Umbilical cord (tissue), 2 donors: ENCODE measurements at places on chromosomes 1 and 21.

- no peak for DNase-seq
These were observed 344.8 kb downstream of the SIPA1L2 start for GRCh38 chr1:232285138-232285537.

DNA sequence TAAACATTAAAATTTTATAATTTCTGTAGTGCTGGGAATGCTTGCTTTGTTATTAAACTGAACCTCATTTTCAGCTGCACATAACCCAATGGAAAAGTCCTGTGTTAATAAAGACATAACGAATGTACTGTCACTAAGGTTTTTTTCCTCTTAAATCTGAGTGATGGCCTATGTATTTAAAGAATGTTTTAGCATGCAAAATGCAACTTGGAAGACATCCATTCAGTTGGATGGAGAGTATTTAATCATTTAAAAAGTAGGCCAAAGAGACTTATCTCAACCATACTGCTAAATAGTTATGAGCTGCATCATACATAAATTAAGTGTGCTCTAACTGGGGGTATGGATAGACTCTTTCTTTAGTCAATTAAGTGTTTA, 48.5 kb downstream of the RWDD3 start:
- DNase-seq, result peak; percentile 52

DNA sequence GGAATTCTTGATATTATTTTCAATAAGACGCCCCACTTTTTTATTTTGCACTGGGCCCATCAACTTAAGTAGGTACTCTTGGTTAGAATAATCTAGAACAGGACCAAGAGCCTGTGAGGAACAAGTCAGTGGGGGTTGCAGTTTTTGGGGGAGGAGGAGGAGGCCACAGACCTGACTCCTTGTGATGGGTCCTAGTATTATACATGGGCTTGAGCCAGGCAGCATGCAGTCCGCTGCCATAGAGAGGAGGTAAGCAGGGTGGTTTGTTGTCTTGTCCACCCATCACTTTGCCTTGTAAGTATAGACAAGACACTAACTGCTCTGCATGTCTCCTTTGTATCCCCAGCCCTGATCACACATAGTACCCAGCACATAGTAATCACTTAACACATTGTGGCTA, 24.5 kb downstream of the ROR1 start:
- DNase-seq, result no peak

DNA sequence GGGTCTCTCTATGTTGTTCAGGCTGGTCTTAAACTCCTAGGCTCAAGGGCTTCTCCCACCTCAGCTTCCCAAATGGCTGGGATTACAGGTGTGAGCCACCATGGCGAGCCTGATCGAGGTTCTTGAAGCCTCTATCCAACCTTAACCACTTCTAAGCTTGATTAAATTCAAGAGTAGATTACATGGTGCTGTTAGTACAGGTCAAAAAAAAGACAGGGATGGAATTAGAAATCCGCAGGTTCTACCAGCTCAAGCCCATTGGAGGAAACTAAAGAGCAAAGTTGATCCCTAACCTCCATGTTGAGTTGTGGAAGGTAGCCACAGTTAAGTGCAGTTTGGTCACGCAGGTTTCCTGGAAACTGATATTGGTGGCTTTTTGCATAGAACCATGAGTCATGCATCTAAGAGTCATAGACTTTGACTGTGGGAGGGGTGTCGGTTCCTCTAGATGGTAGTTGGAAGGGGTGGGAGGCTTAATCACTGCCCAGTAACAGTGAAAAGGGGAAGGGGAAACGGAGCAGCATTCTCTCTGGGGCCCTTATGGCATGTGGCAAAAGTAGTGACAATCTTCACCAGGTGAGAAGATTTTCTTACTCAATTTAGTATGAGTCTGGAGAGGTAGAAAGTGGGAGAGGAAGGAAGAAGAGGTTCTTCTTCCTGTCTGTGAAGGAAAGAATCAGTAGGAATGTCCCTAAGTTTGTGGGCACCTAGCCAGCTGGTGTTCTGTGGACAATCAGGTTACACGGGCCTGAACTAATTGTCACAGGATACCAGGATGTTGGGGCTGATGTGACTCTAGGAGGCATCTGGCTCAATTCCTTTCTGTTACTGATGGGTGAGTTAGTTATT, 7.0 kb downstream of the CD53 start:
- no peak for DNase-seq

GRCh38 chr21:43021756-43022600, 47.6 kb downstream of the PKNOX1 start:
- DNase-seq, result no peak

DNA sequence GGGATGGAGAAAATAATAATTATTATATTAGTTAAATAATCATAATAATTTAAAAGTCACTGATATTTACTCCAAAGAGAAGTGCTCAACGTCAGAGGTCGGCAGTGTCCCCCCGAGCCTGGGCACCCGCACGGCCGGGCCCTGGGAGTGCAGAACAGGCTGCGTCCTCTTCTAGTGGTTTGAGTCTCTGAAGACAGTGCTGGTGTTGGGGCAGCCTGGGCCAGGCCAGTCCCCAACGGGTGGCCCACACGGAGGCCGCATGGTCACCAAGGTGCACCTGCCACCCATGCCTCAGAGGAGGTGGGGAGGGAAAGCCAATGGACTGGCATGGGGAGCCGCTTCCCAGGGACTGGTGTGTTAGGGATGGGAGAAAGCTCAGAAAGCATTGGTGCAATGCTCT, 27.3 kb downstream of the WNT9A start:
- DNase-seq, result no peak

GRCh38 chr21:37338671-37339551, 27.7 kb upstream of the DYRK1A start:
- peak; percentile 86 for DNase-seq

DNA sequence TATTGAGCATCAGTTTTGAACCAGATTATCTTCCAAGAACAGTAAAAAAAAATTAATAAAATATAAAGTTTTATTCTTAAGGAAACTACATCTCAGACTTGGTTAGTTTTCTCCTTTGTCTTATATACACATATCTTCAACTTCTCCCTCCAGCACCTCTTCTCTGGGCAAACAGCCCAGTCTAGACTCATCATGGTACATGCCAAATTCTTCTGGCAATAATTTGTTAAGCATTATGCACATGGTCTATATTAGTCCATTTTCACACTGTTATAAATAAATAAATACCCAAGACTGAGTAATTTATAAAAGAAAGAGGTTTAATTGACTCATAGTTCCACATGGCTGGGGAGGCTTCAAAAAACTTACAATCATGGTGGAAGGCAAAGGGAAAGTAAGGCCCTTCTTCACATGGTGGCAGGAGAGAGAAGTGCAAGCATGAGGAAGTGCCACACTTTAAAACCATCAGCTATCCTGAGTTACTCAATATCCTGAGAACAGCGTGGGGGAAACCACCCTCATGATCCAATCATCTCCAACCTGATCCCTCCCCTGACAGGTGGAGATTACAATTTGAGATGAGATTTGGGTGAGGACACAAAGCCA, 108.7 kb upstream of the RNPC3 start:
- DNase-seq, result no peak

GRCh38 chr1:100441146-100441545, 88.8 kb downstream of the CDC14A start:
- DNase-seq, result no peak

GRCh38 chr1:213698092-213698702, 289.6 kb upstream of the PROX1 start:
- DNase-seq, result no peak

GRCh38 chr1:167367705-167368104, 147.0 kb downstream of the POU2F1 start:
- DNase-seq, result no peak

- DNase-seq, result no peak
These were observed 79.9 kb downstream of the CD247 start for GRCh38 chr1:167438171-167439138.

GRCh38 chr1:230641346-230641745, 935 bp upstream of the COG2 start:
- no peak for DNase-seq

DNA sequence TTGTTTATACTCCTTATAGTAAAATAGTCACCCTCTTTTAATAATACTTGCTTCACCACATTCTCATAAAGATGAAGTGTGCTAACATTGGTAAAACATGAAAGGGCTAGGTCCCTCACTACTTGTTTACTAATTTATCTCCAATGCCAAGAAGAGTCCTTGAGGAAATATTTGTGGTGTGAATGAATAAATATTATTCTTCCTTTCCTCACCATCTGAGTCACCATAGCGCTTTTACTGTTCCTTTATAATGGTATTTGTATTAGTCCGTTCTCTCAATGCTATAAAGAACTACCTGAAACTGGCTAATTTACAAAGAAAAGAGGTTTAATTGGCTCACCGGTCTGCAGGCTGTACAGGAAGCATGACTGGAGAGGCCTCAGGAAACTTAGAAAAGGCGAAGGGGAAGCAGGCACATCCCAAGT, 222.8 kb upstream of the ZRANB2 start:
- no peak for DNase-seq

- peak; percentile 82 for DNase-seq
These were observed 3.2 kb downstream of the ATP8B2 start for GRCh38 chr1:154328318-154329151.

- no peak for DNase-seq
These were observed 2.1 kb upstream of the TDRD5 start for GRCh38 chr1:179589509-179589908.

DNA sequence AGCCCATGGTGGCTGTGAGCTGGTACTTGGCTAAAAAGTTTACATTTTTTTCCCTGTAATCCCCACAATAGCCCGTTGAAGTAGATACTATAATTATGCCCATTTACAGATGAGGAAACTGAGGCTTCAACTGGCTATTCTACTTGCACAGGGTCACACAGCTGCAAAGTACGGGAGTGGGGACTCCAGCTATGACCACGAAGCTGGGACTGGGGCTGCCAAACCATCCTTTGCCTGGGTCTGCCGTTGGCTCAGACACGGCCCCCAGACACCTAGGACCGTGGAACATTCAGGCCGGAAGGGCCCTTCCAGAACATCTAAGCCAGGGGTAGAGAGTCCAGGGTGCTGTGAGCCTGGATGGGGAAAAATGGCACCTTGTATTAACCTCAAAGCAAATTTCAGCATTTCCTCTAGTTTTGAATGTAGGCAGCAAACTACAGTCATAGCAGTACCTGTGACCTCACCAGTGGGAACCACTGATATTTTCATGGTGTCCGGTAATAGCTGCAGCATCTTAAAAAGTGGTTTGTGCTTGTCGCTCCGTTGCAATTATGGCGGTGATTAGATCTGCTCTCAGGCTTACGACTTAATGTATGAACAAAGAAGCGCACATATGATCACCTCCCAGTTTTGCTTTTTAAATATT, 4.3 kb downstream of the TP73 start:
- no peak for DNase-seq

DNA sequence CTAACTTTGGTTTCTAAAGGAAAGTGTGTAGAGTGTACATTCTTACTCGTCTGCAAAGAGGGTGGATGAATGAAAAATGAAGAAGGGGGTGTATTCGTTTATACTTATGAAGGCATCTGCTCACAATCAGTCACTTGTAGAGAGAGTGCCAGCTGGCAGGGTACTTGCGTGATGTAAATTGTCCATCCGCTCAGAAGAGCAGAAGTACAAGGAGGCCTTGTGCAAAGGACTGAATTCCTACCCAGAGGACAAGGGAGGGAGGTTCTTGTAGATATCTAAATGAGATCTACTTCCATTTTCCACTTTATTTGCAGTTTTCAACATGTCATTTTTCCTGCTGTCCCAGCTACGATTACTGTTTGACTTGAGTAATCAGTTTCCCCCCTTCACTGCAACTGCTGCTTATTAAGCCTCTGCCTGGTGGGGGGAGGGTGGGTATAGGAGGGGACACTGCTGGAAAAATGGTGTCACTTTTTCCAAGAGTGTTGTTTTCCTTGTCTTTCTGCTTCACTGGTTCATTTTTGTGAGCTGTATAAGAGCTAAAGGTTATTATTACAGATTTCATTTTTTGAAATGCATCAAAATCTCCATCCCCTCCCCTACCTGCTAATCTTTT, 67.3 kb downstream of the LAMC1 start:
- DNase-seq, result peak; percentile 63

GRCh38 chr1:52032785-52033131, 852 bp downstream of the KTI12 start:
- peak; percentile 17 for DNase-seq

DNA sequence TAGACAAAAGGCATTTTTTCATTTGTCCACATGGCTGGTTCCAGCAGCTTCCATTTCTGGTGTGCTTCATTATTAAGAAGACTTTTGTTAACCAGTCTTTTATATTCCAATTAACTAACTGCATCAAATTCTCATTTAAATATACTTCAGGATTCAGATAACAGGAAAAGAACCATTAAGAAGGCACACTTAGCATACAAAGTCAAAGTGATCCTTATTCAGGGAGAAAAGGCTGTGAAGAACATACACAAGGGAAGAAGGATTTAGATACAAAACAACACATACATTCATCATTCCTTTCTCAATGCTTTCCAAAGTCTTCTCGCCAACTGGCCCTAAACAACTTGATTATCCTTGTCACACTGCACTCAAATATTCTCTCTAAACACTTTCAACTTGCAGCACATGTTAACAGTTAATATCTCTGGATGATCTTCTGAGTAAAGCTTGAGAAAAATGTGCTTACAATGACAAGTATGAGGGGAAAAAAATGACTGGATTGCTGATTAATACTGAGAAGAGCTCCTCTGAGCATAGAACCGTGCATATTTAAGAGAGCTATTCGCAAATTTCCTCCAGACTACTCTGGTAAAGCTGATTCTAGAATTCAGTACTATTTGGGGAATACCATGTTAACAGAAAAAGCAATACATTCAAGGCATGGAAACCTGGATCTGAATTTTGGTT, 225.2 kb upstream of the TNR start:
- peak; percentile 33 for DNase-seq

- DNase-seq, result peak; percentile 15
These were observed 41.4 kb downstream of the RNF115 start for GRCh38 chr1:145782272-145783099.

GRCh38 chr1:35971601-35972000, 40.7 kb downstream of the AGO3 start:
- no peak for DNase-seq

GRCh38 chr1:15272009-15272781, 25.2 kb downstream of the FHAD1 start:
- peak; percentile 83 for DNase-seq

- no peak for DNase-seq
These were observed 10.5 kb upstream of the IGFN1 start for GRCh38 chr1:201180141-201180540.

DNA sequence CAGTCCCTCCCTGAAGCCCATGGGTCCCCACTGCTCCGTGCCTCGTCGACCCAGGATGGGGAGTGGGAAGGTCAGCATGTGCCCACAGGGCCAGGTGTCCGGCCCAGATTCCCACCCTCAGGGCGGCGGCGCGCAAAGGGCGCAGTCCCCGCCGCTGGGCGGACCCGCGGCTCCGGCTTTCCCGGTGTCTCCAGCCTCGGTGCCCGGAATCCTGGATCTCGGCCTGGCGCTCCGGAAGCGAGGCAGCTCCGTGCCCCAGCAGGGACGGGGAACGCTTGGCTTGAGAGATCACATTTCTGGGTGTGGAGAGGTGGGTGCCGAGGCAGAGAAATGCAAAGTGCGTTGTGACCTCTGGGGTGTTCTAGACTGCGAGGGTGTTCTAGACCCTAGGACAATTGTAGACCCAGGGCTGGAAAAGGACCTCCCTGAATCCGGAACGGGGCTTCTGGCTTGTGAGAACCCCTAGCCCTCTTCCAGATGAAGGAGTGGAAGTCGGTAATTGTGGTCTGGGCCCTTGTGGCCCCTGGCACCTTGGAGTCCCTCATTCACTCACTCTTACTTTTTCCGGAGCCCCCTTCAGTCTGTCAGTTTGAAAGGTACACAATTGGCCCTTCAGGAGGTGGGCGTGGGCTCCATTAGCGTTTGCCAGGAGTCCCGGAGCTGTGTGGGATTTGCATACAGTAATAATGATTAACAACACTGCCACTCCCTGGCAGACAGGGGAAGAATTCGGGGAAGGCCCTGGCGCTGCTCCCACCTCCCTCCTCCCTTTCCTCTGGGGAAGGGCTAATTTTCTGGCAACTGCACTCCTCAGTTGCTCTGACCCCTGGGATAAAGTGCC, 1.6 kb upstream of the KCND3 start:
- peak; percentile 59 for DNase-seq
